Dorsolateral prefrontal cortex (tissue), 122 donors: ENCODE measurements at places on chromosomes 16 and 17. TPM values are rescaled to one million over a fixed set of nuclear protein-coding genes. Genes with fewer than 3 reads are reported as not detected.

GINS2 gene
- 3.5 TPM for total RNA-seq

CHAD gene
- total RNA-seq: 8.8 TPM

CYBA gene
- 20.2 TPM for total RNA-seq

CCL18 gene
- not detected for total RNA-seq

KCTD11 gene
- 3.8 TPM for total RNA-seq

ABCA10 gene
- 24.8 TPM for total RNA-seq

MYL11 gene
- not detected for total RNA-seq

ASGR2 gene
- 1.4 TPM for total RNA-seq

MT1M gene
- 71.0 TPM for total RNA-seq

- peak; percentile 70 for DNase-seq
Measured at GRCh38 chr17:29111816-29112499, 68.2 kb downstream of the MYO18A start.

GRCh38 chr16:86529160-86529559 is 18.8 kb downstream of the FOXF1 start:
- DNase-seq: no peak

DNA sequence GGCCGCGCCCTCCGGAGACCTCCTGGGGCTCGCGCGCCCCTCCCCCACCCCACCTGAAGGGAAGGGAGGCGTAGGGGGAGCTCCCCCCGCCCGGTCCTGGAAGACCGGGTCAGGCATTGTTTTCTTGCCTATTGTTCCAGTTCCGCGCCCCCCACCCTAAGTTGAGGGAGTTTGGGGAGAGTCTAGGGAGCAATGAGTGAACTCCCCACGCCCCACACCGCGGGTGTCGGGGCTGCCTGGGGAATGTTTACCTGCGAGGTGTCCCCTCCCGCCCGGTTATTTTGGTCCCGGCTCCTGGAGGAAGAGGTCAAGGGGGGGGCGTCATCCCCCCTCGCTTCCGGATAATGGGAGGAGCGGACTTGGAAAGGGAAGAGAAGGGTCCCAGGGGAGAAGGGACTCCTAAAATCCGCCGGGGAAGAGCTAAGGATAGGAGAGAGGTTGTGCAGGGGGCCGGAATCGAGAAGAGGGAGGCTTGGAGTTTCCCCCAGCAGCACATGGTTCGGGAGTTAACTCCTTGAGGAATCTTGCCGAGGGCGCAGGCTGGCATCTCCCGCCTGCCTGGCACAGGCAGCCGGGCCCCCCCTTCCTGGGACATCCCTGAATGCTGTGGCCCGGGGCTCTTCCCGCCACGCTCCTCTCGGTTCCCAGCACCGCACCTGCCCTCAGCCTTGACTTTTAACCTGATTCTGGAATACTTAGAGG is 881 bp downstream of the MLLT6 start:
- DNase-seq: no peak

DNA sequence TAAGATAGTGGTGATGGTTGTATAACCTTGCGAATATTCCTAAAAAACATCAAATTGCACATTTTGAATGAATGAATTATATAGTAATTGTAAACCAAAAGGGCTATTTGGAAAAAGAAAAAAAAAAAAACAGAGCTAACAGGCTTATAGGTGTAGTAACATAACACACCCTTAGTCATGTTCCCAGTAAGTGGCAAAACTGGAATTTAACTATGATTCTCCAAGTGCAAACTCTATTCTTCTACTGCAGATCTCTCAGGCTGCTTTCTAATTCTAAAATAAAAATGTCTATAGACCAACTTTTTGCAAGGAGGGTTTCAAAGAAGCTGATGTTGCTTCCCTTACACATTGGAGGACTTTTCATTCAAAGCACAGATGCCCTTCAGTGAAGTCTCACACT is 293.2 kb upstream of the MON1B start:
- DNase-seq: no peak

GRCh38 chr17:45386178-45386577 is 46.5 kb downstream of the ARHGAP27 start:
- DNase-seq: no peak

- no peak for DNase-seq
Measured at GRCh38 chr16:77961814-77962213, 60.5 kb upstream of the CLEC3A start.

DNA sequence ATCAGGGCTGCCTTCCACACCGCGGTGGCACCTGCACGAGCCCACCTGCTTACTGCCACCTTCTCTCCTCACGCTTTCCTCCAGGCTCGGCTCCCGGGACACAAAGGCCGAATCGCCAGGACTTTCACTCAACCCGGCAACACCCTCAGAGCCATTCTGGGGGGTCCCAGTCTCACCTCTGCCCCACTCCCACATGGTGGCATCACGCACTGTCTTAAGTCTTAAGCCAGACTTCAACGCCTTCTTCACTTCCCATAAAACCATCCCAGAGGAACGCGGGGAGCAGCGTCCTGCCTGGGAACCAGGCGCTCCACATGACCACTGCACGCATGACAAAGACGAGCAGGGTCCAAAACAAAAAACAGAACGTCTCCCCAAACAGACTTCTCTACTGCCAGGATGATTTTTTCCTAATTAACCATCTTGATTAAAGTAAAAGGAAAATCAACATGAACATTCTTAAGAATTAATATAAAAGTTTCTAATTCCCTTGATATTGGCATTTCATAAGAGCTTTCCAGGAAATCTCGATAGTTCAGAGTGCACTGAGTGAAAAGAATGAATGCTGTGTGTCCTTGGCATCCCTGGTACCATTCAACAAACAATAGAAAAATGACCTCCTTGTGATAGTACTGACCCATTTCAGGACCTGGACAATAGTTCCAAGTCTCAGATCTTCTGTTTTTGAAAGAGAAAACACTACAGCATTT is 2.6 kb downstream of the CANT1 start:
- DNase-seq: no peak

GRCh38 chr16:23563186-23563585 is 5.7 kb downstream of the UBFD1 start:
- no peak for DNase-seq

DNA sequence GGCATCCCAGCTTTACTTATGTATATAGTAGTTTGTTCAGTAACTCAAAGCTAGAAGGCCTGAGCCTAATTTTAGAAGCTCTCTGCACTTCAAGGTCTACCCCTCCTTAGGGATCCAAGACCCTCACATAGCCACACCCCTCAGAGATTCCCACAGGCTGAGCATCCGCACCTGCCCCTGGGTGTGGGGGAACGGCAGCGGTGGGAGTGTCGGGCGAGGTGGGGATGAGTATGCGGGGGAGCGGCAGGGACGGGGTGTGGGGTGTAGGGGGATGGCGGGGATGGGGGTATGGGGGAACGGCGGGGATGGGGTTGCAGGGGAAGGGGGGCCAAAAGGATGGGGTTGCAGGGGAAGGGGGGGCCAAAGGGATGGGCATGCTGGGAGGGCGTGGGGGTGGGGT is 24.9 kb upstream of the BEAN1 start:
- DNase-seq: no peak

GRCh38 chr16:20094157-20094556 is 20.5 kb upstream of the GPR139 start:
- DNase-seq: no peak

- DNase-seq: no peak
Measured at GRCh38 chr16:104928-105327, 26.9 kb downstream of the MPG start.

GRCh38 chr16:73049091-73049490 is 1.2 kb upstream of the ZFHX3 start:
- no peak for DNase-seq

DNA sequence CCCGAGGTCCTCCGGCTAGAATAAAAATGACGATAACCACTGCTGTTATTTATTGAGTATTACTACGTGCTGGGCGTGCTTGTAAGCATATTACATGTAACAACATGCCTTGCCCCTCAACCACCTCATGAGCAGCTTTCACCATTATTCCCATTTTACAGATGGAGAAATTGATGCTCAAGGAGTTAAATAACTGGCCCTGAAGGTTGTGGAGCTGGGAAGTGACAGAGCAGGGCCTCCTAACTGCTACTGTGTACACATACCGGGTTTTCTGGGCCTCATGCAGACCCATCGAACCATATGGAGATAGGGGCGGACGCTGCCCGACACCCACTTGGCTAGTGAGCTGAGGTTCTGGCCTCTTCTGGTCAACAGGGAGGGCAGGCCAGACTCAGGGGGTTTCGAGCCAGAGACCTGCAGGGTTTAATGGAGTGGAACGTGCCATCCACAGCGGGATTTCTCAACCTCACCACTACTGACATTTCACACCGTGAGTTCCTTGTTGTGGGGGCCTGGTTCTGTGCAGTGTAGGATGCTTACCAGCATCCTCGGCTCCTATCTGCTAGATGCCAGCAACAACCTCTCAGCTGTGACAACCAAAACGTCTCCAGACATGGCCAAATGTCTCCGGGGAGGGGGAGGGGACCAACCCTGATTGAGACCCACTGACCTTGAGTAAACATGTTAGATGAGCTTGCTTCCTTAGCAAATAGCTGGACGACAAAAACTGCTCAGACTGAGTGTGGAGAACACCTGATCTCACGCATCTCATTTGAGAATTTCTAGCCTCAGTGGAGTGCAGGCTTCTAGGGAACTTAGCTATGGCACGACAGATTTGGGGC is 432.0 kb downstream of the SLC39A11 start:
- DNase-seq: no peak

DNA sequence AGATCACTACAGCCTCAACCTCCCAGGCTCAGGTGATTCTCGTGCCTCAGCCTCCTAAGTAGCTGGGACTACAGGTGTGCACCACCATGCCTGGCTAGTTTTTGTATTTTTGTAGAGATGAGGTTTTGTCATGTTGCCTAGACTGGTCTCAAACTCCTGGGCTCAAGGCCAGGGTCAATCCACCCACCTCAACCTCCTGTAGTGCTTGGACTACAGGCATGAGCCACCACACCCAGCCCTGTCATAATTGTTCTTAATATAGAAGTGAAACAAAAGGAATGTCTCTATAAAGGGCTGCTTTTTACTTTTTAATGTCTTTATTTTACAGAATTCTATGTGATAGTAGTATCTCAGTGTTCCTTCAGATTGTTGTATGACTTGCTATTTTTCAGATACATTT is 345.2 kb upstream of the TBX2 start:
- no peak for DNase-seq

GRCh38 chr16:68764862-68765261 is 27.8 kb downstream of the CDH1 start:
- no peak for DNase-seq

DNA sequence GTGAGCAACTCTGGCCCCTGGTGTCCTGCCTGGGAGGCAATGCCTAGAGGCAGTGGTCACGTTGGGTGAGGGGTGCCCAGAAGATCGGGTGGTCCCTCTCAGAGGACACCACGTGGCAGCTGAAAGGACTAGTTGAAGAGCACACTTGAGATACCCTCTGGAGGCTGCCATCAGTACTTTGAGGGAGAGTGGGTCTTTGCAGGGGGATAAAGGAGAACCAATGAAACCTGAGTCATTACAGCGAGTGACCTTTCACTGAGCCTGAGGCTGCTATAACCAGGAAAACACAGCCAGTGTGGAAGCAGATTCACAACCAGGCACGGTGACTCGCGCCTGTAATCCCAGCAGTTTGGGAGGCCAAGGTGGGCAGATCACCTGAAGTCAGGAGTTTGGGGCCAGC is 18.9 kb downstream of the CA4 start:
- no peak for DNase-seq

- DNase-seq: no peak
Measured at GRCh38 chr17:69577098-69577497, 162.6 kb downstream of the MAP2K6 start.

- no peak for DNase-seq
Measured at GRCh38 chr17:31678431-31678830, 180.6 kb downstream of the COPRS start.

- no peak for DNase-seq
Measured at GRCh38 chr17:13541032-13541480, 60.7 kb downstream of the HS3ST3A1 start.

DNA sequence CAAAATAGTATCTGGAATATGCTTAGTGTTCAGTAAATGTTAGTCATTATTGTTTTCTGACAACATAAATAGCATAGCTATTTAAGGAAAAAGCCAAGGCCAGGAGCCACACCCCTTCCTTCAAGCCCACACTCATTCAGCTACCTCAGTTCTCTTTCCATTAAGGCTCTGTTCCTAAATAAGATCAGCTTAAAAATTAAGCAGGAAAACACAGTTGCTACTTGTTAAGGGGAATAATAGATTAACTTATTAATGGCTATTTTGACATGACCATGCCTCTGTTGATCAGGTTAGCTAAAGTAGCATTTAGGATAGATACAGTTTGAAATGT is 158.1 kb downstream of the CHD9 start:
- no peak for DNase-seq

DNA sequence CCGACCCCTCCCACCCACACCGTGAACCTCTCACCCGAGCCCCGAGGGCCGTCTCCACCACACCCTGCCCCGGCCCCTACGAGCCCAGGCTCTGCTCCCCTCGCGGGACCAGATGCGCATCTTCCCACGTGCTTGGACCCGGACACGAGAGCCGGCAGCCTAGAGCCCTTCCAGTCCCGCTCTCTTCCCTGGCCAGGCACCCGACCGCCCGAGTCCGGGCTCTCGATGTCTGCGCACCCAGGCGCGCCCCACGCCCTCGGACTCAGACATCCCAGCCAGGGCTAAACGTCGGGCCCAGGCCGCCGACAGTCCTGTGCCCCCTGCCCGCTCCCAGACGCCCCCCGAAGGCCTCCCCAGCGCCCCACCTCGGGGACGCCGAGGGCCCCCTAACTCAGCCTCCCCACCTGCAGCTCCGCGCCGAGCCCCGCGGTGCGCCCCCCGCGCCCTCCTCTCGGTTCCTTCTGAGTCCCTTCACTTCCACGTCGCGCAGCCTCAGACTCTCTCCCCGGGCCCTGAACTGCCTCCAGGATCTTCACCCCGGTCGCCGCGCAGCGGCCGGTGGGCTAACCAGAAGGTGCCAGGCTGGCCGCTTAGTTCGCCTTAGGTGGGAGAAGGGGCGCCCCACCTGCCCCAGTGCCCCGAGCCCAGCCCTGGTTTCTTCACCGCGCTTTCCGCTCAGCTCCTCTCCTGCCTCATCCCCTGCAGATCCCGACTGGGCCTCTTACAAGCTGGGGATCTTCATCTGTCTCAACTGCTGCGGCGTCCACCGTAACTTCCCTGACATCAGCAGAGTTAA is 688 bp downstream of the ADAP2 start:
- no peak for DNase-seq

DNA sequence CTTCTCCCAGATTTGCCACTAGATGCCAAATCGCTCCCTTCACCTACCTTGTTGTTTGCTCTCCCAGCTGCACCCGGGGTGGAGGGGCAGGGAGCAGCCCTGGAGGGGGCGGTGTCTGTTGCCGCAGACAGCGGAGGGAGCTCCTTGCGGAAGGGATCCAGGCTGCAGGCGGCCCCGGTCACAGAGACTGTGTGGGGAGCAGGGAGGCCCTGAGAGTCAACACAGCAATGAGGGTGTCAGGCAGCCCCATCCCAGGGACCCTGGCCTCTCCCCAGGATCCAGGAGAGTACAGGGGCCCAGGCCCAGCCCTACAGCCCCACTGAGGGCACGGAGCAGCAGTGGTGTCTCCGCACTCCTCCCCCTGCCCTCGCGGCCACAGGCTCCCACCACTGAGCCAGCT is 50.5 kb upstream of the CHMP6 start:
- DNase-seq: no peak
